ENCODE measurements at places on chromosomes 11 and 22. TPM values are rescaled to one million over a fixed set of nuclear protein-coding genes. Genes with fewer than 3 reads are reported as not detected.

The SLC5A4 gene
- total RNA-seq, result not detected

The MYEOV gene
- not detected for total RNA-seq

The GAL3ST1 gene
- total RNA-seq, result 1.8 TPM

The DERL3 gene
- 1.2 TPM for total RNA-seq

The TSSK2 gene
- total RNA-seq, result not detected

The ADM2 gene
- 37.6 TPM for total RNA-seq

The MOGAT2 gene
- total RNA-seq, result not detected

The MRGPRX1 gene
- total RNA-seq, result not detected

The SCGB1A1 gene
- not detected for total RNA-seq

The NXPE2 gene
- total RNA-seq, result not detected

The PKNOX2 gene
- 8.7 TPM for total RNA-seq

The C1QTNF6 gene
- 3.3 TPM for total RNA-seq

The MUC15 gene
- total RNA-seq, result not detected

The NCR3LG1 gene
- 0.51 TPM for total RNA-seq

The PDGFB gene
- 0.44 TPM for total RNA-seq

The MUC2 gene
- not detected for total RNA-seq

Data from glutamatergic neuron (in vitro differentiated cells).